ENCODE measurements at places on chromosomes 3 and 15.

- DNase-seq, result no peak
These were observed 120.5 kb downstream of the DUT start for GRCh38 chr15:48451736-48452135.

GRCh38 chr15:90300988-90301706, 35.7 kb downstream of the NGRN start:
- peak; percentile 65 for DNase-seq

GRCh38 chr15:78605201-78605600, 15.6 kb downstream of the CHRNA3 start:
- no peak for DNase-seq

GRCh38 chr3:108092501-108092900, 1.7 kb upstream of the CD47 start:
- no peak for DNase-seq

GRCh38 chr3:191781044-191781443, 320.1 kb downstream of the PYDC2 start:
- DNase-seq, result no peak

DNA sequence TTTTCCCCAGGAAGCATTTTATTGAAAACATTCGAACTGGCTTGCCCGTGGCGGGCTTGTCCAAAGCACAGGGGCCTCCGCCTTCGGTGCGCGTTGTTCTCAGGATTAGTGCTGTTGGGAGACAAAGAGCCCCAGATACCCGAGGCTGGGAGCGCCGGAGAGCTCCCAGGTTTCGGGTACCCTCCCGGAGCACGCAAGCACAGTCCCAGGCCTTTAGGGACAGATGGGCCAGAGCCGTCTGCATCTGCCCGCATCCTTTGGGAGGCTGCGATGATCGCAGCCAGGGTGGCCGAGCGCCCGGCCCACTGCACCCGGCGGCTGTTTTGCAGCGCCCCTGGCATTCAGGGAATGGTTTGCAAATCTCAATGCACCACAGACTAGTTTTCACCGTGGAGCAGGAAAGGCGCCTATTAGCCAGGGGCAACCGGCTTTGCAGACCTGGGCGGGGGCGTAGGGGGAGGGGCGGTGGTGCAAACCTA, 5.0 kb upstream of the FEZF2 start:
- no peak for DNase-seq

DNA sequence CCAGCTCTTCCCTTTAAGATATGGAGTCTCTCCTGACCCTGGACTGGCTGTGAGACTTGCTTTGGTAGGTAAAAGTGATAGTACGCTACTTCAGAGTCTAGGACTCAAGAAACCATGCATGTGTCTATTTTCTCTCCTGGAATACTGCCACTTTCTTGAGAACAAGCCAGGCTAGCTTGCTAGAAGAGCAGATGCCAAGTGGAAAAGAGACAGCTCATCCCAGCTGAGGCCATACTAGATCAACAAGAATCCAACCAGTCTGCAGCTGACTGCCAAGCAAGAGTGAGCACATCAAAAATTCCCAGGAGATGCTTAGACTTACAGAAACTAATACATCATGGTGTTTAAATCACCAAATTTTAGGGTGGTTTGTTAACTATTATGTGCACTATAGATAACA, 208.3 kb upstream of the RBMS3 start:
- no peak for DNase-seq

GRCh38 chr3:72515281-72515680, 333.0 kb downstream of the SHQ1 start:
- no peak for DNase-seq

DNA sequence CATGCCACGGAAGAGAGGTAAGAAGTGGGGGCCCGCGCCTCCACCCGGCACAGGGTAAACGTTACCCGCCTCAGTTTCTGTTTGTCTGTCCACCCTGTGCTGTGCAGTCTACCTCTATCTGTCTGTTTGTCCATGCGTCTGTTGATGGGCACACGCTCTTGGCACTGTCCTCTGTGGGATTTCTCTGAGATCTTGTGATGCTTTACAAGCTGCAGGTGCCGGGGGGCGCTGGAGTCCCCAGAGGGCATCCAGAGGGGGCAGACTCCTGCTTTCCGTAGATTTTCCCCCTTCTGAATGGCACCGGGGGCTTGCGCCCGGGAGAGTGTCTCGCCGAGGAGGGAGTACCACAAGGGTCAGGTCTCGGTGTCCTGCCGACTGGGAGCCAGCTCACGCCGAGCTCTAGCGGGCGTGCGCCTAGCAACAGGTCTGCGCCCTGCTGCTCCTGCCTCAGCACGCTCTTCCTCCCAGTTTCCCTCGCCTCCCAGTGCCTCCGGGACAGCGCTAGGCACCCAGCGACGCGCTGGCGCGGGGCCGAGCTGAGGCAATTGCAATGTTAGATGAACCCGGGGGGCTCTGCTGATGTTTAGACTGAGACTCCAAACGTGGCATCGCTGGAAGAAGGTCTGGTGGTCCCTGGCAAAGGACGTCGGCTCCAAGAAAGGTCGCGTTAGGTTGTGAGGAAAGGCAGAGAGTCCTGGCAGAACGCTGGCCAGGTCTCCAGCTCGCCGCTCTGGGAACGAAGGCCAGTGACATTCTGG, 667 bp downstream of the CEMIP start:
- DNase-seq, result peak; percentile 66

GRCh38 chr15:43911235-43911781, 84.5 kb downstream of the WDR76 start:
- peak; percentile 75 for DNase-seq
